ENCODE measurements at places on chromosomes 7 and 10. TPM values are rescaled to one million over a fixed set of nuclear protein-coding genes. Genes with fewer than 3 reads are reported as not detected.

Gene IFIT5
- total RNA-seq = 10.6 TPM

Gene PSD
- total RNA-seq = 4.1 TPM

GRCh38 chr7:107230334-107230733 lies 61.5 kb downstream of the HBP1 start:
- no peak for DNase-seq

DNA sequence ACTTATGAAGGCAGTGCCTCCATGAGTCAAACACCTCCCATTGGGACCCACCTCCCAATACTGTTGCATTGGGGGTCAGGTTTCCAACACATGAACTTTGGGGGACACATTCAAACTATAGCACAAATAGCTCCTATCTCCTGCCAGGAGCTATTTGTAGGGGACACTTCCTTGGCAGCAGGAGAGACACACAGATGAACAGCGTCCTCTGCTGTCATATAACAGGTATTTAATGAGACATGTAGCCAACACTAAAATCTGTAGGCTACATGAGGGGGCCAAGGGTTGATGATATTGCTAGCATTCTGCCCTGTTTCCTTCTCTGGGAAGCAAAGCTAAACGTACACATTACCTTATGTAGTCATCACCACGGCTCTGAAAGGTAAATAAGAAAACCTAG lies 2.6 kb upstream of the GPR26 start:
- no peak for DNase-seq

Gene OPN4
- total RNA-seq = 0.15 TPM
